ENCODE measurements at places on chromosomes 2 and 18.

DNA sequence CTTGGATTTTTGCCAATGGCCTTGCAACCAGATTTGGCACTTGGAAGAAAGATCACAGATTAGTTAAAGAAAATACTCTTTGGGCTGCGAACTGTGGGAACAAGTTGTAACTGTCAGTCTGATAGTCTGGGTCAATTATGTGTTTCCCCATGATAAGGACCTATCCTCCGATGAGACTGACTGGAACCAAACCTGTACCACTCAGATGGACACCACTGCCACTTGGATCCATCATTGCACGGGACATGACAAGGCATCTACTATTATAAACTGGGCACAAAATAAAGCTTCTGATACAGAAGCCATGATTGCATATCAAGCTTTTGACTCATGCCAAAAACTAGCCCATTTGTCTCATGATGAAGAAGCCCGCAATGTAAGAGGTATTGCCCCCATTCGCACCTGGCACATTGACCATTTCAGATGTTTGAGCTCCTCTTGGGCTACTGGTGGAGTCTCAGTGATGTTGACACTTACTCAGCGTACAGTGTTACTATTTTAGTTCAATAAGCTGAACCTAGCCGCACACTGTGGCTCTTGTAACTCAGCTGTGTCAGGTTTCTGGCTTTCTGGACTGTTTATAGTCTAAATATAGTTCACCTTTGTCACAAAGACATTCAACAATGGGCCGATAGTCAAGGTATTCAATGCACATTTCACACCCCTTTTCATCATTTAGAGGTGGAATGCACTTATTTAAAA, 179.8 kb upstream of the RBBP8 start:
- DNase-seq, result no peak

GRCh38 chr2:113861740-113862139, 28.1 kb upstream of the ACTR3 start:
- DNase-seq, result no peak

- DNase-seq, result no peak
These were observed 16.9 kb upstream of the FAHD2A start for GRCh38 chr2:95385570-95385984.

DNA sequence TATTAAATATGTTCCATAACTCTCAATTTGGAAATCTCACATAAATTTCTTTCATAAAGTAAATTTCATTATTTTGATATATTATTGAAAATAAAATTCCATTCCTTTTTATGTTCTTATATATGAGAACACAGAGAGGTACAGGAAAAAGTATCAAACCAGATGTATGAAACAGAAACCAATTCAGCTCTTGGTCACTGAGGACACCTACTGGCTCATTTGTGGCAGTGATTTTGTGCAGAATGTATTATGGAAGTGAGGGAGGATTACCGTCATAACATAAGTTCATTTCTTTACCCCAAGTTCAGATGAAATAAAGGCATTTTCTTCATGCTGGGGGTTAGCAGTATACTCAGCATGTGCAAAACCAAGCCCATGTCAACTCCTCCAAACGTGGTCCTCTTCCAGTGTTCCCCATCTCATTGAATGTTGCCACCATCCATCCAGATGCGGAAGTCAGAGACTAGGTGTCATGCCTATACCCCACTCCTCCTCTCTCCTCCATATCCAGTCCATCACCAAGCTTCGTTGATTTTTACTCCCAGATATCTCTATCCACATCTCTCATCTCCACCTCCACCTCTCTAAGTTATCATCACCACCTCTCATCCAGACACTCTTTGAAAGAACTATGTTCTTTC, 41.7 kb upstream of the MALL start:
- DNase-seq, result peak; percentile 85

GRCh38 chr2:157784169-157784822, 91.8 kb downstream of the ACVR1 start:
- peak; percentile 68 for DNase-seq

- no peak for DNase-seq
These were observed 108.1 kb upstream of the CELF4 start for GRCh38 chr18:37673671-37674070.

- DNase-seq, result no peak
These were observed 12.5 kb downstream of the ABCG8 start for GRCh38 chr2:43851011-43851980.

GRCh38 chr18:58900015-58900649, 35.5 kb downstream of the ZNF532 start:
- peak; percentile 51 for DNase-seq

GRCh38 chr18:3930126-3931012, 480.4 kb downstream of the TGIF1 start:
- no peak for DNase-seq

DNA sequence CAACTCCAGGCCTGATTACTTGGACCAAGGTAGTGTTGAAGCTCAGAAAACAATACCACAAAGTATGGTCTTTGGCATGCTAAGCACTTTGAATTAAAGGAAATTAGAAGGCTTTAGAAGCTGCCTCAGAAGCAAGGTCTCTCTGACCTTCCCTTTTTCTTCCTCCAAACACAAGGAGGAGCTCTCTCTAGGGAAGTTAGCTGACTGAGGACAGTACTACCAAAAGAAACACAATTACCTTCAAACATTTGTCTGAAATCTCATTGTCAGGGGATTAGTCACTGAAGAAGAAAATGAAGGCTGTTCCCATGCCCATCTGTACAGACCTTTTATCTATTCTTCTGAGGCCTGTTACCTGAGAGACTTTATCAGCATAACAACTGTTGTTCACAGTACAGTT, 279.3 kb downstream of the CDH20 start:
- DNase-seq, result peak; percentile 44

GRCh38 chr2:120522151-120522751, 176.3 kb downstream of the INHBB start:
- DNase-seq, result peak; percentile 46

DNA sequence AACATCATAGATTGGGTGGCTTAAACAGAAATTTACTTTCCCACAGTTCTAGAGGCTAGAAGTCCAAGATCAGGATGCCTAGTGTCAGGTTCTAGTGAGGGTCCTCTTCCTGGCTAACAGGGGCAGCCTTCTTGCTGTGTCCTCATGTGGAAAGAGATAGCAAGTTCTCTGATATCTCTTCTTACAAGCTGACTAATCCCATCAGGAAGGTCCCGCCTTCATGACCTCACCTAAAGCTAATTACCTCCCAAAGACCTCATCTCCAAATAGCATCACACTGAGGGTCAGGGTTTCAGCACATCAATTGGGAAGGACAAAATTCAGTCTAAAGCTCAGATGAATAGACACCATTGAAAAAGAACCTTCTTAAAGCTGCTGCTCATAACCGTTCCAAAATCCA, 22.9 kb downstream of the ACVR1 start:
- DNase-seq, result no peak

GRCh38 chr2:10390369-10390801, 57.7 kb downstream of the ODC1 start:
- DNase-seq, result no peak

DNA sequence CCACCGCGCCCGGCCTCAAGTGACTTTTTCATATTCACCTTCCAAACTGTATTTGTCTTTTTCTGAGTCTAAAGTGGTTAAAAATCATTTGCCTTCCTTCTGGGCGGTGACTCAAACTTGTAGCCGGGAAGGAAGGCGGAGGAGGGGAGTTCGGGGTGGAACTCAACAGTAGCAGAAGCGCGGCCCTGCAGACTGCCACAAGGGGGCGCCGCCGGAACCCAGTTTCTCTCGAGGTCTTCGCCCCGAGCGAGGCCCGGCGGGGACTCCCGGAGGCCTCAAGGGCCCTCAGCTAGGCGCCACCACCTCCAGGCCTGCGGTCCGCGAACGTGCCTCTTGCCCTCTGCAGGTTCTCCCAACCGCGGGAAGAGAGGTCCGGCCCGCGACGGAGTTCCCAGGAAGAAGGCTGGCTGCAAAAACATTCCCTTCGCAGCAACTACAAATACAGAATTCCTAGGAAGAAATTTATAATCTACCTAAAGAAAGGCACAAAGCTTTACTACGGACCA, 16.8 kb upstream of the ITM2C start:
- peak; percentile 88 for DNase-seq

DNA sequence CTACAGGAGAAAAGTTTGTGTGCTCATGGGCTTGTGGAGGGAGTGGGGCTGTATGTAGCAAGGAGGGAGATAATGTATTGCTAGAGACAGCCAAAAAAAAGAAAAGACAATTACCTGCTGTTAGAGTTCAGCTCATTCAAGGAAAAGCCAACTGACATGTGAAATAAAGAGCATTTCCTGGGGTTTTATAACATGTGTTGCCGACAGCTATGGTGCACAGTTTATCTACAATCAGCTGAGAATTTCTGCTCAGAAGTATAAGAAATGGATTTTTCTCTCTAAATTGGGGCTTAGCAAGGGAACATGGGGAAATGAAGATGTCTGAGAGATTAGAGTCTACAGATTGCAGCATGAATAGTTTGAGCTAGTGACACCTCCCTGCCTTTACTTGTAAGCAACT, 674.1 kb downstream of the SUCLG1 start:
- DNase-seq, result no peak

DNA sequence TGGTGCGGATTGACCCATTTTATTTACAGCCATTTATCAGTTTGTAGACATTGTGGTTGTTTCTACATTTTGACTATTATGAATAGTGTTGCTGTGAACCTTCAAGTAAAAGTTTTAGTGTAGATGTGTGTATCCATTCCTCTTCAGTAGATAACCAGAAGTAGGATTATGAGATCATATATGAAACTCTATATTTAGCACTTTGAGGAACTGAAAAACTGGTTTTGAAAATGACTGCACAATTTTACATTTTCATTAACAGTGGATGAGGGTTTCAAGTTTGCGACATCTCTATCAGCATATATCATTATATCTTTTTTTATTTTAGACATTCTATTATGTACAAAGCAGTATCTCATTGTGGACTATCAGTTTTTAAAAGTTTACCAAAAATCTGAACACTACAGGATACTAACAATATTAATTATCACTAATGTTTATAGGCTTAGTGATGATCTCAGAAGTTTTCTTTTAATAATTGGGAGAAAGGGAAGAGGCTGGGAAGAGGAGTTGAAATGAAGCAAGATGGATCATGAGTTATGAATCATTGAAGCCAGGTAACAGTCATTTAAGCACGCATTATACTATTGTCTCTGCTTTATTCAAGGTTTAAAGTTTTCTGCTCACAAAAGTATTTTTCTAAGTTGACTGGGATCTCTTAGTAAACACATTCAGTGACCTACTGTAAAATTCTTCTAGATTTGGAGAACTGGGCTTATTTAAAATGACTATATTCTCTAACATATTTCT, 329.0 kb upstream of the LRATD1 start:
- DNase-seq, result no peak
